EH (cell line): ENCODE measurements at places on chromosomes 11 and 22.

- no peak for DNase-seq
These were observed 1350.5 kb downstream of the TBC1D22A start for GRCh38 chr22:48112687-48113521.

- no peak for DNase-seq
These were observed 44.3 kb upstream of the NNMT start for GRCh38 chr11:114251815-114252337.

- DNase-seq: peak; percentile 16
These were observed 39.4 kb downstream of the CARD18 start for GRCh38 chr11:105100206-105100605.

- peak; percentile 50 for DNase-seq
These were observed 38.7 kb upstream of the TSKU start for GRCh38 chr11:76744186-76745043.

DNA sequence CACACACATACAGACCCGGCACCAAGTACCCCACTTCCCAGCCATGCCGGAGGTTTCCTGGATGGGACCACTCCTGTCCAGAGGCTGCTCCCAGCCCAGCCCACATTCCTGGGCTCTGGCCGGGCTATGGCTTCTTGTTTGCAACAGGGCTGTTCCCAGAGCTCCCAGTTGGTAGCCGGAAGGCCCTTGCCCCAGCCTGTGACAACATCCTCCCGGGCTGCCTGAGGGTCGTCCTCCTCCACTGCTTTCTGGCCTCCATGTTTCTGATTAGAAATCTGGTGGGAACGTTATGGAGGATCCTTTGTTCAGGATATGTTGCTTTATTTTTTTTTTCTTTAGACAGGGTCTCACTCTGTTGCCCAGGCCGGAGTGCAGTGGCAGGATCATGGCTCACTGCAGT is 952 bp upstream of the CYP2D6 start:
- DNase-seq: no peak

DNA sequence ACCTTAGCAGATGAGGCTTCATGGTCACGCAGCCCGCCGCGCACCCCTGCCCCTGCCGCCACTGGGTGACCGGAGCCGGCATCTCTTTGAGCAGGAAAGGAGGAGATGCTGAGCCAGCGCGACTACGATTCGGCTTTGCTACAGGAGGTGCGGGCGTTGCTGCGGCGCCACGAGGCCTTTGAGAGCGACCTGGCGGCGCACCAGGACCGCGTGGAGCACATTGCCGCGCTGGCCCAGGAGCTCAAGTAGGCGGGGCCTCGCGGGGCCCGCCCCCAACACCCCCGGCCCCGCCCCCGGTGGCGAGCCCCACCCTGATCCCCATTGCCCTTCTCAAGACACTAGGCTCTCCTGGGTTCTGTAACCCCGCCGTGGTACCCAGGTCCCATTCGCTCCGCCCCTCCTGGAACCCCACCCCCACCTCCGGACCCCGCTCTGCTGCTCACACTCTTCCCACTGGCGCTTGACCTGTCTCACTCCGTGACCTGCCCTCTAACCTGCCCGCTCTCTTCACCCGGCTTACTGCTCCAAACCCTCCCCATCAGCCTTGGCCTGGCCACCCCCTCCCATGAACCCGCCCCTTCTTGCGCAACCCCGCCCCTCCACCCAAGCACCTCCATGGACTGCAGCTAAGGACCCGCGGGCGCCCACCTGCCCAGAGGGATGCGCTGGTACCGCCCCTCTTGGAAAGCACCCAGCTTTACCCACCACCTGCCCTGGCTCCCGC is 9.1 kb downstream of the CTSF start:
- DNase-seq: peak; percentile 33

DNA sequence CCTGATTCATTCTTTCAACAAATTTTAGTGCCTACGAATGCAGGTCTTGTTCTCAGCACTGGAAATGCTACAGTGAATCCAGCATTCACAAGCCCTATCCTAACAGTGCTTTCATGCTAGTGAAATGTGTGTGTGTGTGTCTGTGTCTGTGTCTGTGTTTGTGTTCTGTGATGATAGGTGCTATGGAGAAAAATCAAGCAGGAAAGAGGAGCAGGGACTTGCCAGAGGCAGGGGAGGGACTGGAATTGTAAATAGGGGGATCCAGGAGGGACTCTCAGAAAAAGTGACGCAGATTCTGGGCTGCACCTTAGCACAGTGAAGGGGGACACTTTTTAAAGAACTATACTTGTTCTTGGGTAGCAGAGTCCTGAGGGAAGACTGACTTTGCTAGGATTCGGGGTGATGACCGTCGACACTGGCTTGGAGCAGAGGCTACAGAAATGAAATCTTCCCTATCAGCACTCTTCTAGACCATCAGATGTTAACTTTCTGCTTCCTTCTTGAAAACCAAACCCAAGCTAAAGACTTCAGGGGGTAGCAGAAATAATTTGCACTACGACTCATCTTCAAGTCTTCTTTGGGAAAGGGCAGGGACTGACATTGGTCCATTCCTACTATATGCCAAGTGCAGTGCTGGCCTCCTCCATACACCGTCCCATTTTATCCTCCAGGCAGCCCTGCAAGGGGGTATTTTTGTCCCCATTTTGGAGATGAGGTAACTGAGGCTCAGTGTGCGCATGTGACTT is 39.3 kb upstream of the PTPRJ start:
- DNase-seq: peak; percentile 52

GRCh38 chr11:117986981-117987574 is 884 bp downstream of the IL10RA start:
- DNase-seq: peak; percentile 17

DNA sequence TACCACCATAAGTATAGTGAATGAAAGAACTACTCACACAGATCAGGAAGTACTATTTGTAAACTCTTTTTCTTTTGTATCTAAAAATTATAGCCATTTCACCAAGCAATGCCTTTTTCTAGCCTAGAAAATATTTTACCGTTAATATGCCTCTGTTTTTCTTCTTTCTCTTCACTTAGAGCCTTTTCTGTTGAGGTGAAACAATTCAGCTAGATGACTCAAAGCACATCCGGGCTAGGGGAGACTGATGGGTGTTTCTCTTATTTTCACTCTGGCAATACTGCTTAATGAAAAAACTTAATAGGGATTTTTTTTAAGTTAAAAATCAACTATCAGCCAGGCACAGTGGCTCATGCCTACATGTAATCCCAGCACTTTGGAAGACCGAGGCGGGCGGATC is 93.3 kb downstream of the SGSM3 start:
- DNase-seq: no peak

DNA sequence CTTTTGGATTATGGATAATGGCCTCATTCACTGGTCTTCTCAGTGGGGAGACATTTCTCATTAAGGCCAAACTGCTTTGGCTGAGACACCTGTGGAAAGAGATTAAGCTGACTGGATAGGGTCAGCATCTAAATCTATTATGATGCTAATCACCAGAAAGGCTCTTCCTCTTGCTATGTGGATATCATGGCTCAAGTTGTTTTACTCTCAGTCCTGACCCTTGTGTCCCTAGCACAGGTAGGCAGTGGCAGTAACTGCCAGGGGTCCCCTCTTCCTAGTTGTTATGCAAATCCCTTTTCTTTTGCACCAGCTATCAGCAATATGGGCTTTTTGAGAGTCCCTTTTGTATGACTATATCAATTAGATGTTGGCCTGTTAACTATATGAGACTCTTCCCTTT is 335.7 kb upstream of the PLET1 start:
- no peak for DNase-seq

GRCh38 chr22:39490135-39490798 is 11.8 kb upstream of the MIEF1 start:
- peak; percentile 80 for DNase-seq

DNA sequence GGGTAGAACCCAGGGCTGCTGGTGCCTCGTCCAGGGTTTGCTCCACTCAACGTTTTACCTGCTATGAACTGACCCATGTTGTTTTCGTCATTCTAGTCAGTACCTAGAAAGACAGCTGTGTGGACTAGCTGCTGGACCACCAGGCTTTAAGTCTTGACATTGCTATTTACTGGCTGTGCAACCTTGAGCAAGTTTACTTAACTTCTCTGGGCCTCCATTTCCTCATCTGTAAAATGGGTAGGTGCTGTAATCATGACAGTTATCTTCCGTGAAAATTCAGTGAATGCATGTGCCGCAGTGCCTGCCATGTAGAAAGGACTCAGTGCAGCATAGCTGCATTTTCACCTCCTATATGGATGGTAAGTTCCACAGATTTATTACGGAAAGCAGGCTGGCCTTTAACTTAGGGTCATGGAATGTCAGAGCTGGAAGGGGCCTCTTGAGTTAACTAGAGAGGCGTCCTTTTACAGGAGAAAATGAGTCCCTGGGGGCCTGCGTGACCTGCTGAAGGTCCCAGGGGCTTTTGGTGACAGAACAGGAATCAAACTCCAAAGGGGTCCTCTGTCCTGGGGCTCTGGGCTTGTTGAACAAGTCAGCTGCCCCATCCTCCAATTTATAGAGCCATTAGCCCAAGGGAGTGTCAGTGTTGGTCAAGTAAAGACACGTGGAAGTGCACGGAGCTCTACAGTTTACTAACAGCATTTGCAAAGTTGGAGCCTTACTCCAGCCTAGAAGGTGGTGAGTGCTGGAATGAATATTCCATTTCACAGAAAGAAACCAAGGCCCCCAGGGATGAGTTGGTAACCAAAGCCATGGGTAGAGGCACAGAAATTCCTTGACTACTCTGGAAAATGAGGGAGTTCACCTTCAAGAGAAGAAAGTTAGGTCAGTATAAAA is 12.0 kb upstream of the MALAT1 start:
- DNase-seq: no peak

GRCh38 chr22:31828739-31829138 is 74.9 kb downstream of the DEPDC5 start:
- no peak for DNase-seq

GRCh38 chr22:37747080-37747714 is 50.3 kb downstream of the TRIOBP start:
- peak; percentile 81 for DNase-seq

- peak; percentile 48 for DNase-seq
These were observed at the start of gene PARVB for GRCh38 chr22:44024288-44024921. PARVB (plus strand) TSS chr22:44024302; CDS start chr22:44024340, 38 bp downstream.

DNA sequence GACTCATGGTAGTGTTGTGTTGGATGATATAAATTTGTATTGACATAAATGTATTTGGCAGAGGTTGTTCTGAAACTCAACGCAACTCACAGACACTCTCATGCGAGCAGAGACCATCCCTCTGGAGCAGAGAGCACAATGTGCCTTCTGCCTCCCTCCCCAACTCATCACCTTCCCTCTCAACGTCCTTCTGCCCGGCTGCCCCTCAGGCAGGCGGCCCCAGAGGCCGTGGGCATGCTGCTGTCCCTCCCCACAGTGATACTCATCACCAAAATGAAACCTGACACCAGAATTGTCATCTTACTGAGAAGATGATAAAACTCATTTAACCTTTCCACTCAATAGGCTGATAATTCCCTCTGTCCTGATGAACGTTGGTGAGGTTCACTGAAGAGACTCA is 260.6 kb downstream of the ETS1 start:
- DNase-seq: no peak

- no peak for DNase-seq
These were observed 19.4 kb upstream of the LMO1 start for GRCh38 chr11:8283100-8283464.

DNA sequence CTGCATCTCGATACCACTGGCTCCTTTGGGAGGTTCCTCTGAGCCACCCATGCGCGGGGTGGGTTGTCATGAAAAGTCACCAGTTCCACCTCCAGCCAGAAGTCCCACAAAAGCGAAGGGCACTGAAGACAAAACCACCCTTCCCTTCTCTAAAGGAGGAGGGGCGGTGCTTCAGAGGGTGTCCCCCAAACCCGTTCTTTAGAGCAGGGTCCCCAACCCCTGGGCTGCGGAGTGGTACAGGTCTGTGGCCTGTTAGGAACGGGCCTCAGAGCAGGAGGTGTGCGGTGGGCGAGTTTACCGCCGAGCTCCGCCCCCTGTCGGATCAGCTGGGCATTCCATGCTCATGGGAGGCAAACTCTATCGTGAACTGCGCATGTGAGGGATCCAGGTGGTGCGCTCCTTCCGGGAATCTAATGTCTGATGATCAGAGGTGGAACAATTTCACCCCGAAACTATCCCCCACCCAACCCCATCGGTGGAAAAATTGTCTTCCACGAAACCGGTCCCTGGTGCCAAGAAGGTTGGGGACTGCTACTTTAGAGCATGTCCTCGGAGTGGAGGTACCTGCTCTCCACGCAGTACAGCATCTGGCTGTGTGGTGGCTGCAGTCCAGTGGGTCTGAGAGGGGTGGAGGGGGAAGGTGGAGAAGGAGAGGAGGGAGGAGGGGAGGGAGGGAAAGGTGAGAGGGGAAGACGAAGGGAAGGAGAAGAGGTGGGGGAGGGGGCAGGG is 72.9 kb upstream of the SEPTIN5 start:
- peak; percentile 47 for DNase-seq

DNA sequence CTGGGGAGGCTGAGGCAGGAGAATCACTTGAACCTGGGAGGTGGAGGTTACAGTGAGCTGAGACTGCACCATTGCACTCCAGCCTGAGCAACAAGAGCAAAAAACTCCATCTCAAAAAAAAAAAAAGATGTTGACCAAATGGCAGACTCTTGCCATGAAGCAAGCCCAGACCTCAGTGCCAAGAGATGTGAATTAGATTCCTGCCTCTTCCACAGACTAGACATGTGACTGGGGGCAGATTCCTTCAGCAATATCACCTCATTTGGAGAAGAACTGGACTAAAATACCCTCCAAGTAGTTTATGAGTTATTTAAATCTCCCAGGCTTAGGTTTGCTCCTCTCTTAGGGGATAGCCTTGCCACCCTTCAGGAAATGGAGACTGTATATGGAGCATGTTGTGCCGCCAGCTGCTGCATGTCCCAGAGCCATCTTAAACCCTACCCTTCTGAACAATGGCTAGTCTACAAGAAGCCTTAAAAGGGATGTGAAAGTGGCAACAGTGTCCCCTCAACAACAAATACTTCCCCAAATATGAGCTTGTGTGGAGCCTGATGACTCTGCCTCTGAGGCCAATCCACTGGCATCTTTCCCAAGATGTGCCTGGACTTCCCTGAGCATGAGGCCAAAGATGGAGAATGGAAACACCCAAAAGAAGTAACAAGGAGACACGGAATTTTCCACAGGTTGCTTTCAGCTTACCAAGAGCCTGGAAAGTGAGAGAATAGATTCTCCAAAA is 763 bp upstream of the MS4A7 start:
- no peak for DNase-seq

DNA sequence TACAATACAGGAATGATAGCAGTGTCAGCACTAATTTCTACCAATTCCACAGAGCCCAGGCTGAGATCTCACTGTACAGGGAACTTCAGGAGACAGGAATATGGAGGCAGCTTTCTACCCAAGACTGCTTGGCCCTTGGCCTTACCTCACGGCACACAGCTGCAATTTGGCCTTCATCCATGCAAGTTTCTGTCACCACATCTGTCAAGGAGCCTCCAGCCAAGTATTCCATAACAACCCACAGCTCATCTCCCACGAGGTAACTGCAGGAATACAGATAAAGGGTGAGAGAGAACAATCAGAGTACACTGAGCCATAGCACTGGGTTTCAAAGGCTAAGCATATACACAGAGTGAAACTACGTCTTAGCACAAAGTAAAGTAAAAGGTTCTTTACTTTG is 39.0 kb upstream of the GDPD4 start:
- no peak for DNase-seq

DNA sequence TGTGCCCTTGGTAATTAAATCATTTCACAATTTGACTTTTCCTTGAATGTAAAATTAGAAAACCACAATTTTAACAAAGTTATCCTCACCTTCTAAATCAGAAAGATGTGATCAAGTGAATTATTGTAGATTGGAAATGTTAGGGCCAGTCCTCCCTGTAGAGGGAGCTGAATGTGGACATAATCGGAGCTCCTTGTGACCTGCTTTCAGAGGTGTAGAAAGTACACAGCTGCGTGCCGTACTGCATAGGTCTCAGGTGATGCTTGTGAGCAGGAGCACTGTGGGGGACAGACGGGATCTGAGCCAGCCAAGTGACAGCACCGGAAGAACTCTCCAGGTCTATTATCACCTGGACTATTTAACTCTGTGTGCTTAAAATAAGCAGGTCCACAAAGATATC is 338.0 kb downstream of the AASDHPPT start:
- DNase-seq: no peak
